ENCODE measurements at places on chromosomes 12 and 14.

DNA sequence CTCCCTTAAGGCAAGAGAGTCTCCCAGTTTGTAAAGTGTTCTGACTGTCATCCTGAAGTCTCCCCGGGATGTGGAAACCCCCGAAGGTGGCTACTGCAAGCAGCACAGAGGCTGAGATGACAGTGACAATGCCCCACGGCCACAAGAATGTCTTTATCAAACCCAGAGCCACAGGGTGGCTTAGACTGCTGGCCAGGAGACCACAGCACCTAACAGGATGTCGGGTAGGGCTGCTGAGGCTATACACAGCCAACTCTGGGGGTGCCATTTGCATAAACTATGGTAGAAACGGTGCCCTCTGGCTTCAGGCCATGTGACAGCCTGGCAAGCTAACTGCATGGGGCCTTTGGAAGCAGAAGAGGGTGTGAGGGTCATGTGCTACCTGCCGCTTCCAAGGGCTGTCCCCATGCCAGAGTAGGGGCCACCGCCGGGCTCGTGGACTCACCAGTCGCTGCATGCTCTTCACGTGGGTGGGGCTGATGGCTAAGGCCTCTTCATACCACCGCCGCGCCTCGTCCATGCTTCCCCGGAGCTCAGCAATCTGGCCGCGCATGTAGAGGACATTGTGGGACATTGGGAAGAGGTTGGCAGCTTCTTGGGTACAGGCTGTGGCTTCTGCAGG, 180.9 kb downstream of the CALM1 start:
- no peak for DNase-seq
- H3K27ac ChIP-seq, result no peak overlapping the region
- no peaks in the 10 kb centered on the region for H3K36me3 ChIP-seq
- no peaks in the 10 kb centered on the region for H3K27me3 ChIP-seq
- H3K4me3 ChIP-seq, result no peak overlapping the region

- no peaks in the 10 kb centered on the region for H3K4me1 ChIP-seq
- H3K27ac ChIP-seq, result peak overlapping the region; percentile 84
- no peaks in the 10 kb centered on the region for H3K27me3 ChIP-seq
These were observed 41.5 kb downstream of the BCL11B start for GRCh38 chr14:99230208-99231151.

DNA sequence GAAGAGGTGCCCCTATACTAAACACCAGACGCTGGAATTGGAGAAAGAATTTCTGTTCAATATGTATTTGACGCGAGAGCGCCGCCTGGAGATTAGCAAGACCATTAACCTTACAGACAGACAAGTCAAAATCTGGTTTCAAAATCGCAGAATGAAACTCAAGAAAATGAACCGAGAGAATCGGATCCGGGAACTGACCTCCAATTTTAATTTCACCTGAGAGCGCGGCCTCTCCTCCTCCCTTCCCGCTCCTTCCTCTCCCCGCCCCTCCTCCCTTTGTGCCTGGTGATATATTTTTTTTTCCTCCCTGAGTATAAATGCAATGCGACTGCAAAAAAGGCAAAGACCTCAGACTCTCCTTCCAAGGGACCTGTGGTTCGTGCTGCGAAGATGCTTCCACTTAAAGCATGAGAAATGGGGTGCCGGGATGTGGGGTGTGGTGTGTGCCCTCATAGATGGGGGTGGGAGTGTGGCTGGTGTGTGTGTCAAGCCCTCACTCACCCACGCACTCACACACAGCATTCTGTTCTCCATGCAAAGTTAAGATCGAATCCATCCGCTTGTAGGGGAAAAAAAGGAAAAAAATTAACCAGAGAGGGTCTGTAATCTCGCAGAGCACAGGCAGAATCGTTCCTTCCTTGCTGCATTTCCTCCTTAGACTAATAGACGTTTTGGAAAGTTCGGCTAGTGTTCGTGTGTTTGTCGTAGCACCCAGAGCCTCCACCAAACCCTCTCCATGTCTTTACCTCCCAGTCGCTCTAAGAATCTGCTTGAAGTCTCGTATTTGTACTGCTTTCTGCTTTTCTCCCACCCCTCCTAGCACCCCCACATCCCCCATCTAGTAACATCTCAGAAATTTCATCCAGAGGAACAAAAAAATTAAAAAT, 4.5 kb downstream of the HOXC10 start:
- H3K4me1 ChIP-seq, result peaks cover 4% of the 10 kb centered on the region
- H3K27ac ChIP-seq, result no peak overlapping the region
- peak overlapping the region; percentile 32 for H3K4me3 ChIP-seq
- H3K27me3 ChIP-seq, result peaks cover 98% of the 10 kb centered on the region
- H3K36me3 ChIP-seq, result no peaks in the 10 kb centered on the region

DNA sequence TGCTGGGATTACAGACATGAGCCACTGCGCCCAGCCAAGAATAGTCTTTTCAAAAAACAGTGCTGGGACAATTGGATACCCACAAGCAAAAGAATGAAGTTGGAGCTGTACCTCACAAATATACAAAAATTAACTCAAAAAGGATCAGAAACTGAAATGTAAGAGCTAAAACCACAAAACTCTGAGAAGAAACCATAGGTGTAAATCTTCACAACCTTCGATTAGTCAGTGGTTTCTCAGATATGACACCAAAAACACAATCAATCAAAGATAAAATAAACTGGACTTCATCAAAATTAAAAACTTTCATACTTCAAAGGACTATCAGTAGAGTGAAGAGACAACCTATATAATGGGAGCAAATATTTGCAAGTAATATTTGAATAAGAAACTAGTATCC, 35.3 kb downstream of the SLC25A47 start:
- H3K4me3 ChIP-seq, result no peak overlapping the region
- H3K4me1 ChIP-seq, result no peaks in the 10 kb centered on the region
- H3K36me3 ChIP-seq, result peaks cover 5% of the 10 kb centered on the region
- no peaks in the 10 kb centered on the region for H3K27me3 ChIP-seq

DNA sequence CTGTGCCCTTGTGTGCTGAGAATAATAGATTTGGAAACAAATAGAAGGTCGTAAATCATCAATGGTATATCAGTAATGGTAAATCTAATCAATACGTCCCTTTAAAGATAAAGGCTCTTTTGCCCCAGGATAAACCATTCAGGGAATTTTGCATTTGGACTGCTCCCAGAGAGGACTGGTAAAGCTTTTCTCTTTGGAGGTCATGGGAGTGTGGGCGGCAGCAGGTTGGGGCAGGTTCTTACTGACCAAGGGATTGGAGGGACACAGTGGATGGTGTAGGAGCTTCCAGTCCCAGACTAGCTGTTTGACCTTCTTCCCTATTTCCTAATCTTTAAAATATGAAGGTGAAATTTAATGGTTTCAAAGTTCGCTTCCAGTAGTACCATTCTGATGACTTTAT, 87.8 kb upstream of the NTF3 start:
- no peak overlapping the region for H3K4me3 ChIP-seq
- no peaks in the 10 kb centered on the region for H3K27me3 ChIP-seq
- H3K4me1 ChIP-seq, result no peaks in the 10 kb centered on the region
- DNase-seq, result no peak

- H3K27me3 ChIP-seq, result no peaks in the 10 kb centered on the region
- H3K27ac ChIP-seq, result no peak overlapping the region
- no peaks in the 10 kb centered on the region for H3K4me1 ChIP-seq
- H3K36me3 ChIP-seq, result no peaks in the 10 kb centered on the region
These were observed 60.0 kb upstream of the DIO3 start for GRCh38 chr14:101501341-101501740.

DNA sequence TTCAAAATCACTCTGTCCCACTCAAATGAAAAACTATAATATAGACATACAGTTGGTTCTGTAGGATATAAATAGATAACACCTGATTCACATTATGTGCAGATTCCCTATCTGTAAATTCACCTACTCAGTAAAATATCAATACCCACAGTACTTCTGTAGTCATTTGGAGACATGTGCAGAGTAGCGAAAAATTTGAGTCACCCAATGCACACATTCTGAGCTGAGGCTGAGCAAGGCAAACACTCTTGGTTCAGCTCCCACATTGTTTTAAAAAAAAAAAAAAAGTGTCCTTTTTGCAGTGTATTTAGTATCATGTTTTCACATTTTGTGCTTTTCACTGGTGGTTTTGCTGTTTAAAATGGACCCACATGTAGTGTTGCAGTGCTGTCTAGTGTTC, 27.3 kb upstream of the BBS10 start:
- no peaks in the 10 kb centered on the region for H3K4me1 ChIP-seq
- H3K27ac ChIP-seq, result no peak overlapping the region
- H3K4me3 ChIP-seq, result no peak overlapping the region
- H3K36me3 ChIP-seq, result no peaks in the 10 kb centered on the region
- H3K27me3 ChIP-seq, result no peaks in the 10 kb centered on the region

- H3K27ac ChIP-seq, result peak overlapping the region; percentile 92
- H3K27me3 ChIP-seq, result no peaks in the 10 kb centered on the region
- no peak overlapping the region for H3K4me3 ChIP-seq
These were observed 5.4 kb upstream of the NR4A1 start for GRCh38 chr12:52045794-52046199.

DNA sequence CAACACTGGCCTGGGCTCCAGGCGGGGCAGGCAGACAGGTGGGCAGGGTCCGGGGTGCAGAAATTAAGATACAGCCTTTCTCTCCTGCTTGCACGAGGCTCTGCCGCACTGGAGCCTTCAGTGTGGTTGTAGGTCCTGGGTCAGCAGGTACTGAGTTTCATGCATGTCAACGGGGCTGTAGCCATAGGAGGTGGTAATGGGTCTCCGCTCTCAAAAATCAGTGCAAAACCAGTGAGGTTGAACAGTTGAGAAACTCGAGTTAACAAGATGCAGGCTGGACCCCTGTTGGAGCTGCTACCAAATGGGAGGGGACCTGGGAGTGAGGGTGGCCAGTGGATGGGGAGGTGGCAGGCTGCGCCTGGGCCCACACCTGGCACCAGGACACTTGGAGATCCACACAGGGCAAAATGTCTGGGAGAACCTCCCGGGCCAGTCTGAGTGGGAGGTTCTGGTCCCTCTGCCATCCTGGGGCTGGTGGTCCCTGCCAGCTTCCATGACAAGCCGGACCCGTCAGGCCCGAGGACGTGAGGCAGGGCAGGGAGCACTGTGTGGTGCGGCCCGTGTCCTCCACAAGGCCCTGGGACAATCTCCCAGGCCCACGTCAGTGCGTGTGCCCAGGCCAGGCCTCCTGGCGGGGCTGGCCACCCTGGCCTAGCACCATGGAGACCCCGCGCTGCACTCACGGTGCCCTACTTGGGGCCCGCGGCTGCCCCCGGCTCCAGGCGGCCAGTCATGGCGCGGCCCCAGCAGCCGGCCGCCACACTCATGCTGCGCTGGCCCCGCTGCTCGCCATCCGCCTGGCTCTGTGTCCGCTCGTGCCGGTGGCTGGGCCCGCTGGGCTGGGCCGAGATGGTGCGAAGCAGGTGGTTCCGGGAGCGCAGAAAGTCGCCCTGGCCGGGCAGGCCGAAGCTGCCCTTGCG, 5.1 kb downstream of the ARL6IP4 start:
- H3K4me3 ChIP-seq, result no peak overlapping the region
- DNase-seq, result no peak
- H3K27me3 ChIP-seq, result no peaks in the 10 kb centered on the region

- peak overlapping the region; percentile 94 for H3K27ac ChIP-seq
- no peaks in the 10 kb centered on the region for H3K36me3 ChIP-seq
- H3K4me1 ChIP-seq, result peaks cover 8% of the 10 kb centered on the region
- H3K4me3 ChIP-seq, result no peak overlapping the region
These were observed 8.3 kb downstream of the PXN start for GRCh38 chr12:120257041-120257821.

- DNase-seq, result no peak
- H3K4me3 ChIP-seq, result peak overlapping the region; percentile 32
- H3K27ac ChIP-seq, result no peak overlapping the region
- peaks cover 57% of the 10 kb centered on the region for H3K27me3 ChIP-seq
- H3K36me3 ChIP-seq, result no peaks in the 10 kb centered on the region
These were observed 825 bp downstream of the DHH start for GRCh38 chr12:49093792-49094159.
